ENCODE measurements at places on chromosomes 12 and 14.

GRCh38 chr12:40103043-40103442 lies 2.8 kb downstream of the SLC2A13 start:
- no peak for DNase-seq

- no peak for DNase-seq
Measured at GRCh38 chr12:73180734-73181133, 908.6 kb downstream of the TRHDE start.

GRCh38 chr14:68811171-68811570 lies 18.3 kb upstream of the ZFP36L1 start:
- DNase-seq: no peak

GRCh38 chr14:50303744-50304471 lies 8.1 kb downstream of the L2HGDH start:
- no peak for DNase-seq

DNA sequence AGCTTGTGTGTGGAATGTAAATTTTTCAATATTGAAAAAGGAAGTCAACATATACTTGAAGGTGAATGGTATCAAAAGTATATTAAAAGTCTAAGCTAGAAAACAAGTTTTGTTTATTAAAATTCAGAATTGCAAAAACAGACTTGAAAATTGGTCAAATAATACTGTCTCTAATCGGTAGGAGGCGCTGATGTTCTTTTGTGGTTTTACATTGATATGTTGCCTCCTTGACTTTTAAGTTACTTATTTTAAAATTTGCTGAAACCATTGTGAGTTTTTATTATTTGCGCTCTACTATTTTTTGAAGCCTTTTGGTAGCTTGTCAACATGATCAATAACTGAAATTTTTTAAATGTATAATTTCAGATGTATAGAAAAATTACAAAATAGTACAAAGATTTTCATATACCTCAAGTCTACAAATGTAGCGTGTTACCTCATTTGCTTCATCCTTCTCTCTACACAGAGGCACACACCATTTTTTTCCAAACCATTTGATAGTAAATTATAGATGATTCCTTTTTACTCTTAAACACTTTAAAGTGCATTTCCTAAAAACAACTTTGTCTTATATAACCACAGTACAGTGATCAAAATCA lies 6.9 kb downstream of the RTRAF start:
- no peak for DNase-seq

GRCh38 chr12:93819050-93819491 lies 141.9 kb downstream of the CRADD start:
- DNase-seq: no peak

DNA sequence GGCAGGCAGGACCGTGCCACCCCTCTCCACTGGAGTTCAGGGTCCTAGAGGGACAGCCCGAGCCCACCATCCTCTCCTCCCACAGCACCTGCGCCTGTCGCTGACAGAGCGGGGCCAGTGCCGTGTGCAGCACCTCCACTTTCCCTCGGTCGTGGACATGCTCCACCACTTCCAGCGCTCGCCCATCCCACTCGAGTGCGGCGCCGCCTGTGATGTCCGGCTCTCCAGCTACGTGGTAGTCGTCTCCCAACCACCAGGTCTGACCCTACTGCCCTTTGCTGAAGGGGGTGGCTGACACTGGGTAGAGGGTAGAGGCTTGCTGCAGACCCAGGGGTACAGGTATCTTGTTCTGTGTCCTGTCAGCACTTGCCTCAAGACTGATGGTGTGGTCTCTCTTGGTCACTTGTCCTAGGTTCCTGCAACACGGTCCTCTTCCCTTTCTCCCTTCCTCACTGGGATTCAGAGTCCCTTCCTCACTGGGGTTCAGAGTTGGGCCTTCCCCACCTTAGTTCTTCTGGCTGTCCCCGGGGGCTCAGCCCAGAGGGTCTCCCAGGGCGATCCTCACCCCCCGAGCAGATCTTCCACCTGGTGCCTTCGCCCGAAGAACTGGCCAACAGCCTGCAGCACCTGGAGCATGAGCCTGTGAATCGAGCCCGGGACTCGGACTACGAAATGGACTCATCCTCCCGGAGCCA lies 42.0 kb downstream of the SH2B3 start:
- DNase-seq: no peak

DNA sequence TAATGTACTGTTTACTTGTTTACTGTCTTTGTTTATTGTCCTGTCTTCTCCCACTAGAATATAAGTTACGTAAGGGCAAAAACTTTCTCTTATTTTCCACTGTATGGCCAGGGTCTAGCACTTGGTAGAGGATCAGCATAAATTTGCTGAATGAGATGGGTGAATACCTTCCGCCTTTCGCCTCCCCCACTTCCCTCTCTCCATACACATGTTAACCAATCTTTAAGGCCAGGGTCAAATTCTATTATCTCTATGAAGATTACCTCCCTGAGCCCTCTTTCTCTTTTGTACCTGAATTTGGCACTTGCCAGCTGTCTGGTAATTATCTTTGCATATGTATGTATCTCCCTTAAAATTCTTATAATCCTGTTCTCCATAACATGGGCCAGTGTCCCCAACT lies 4.9 kb downstream of the DUSP16 start:
- no peak for DNase-seq

DNA sequence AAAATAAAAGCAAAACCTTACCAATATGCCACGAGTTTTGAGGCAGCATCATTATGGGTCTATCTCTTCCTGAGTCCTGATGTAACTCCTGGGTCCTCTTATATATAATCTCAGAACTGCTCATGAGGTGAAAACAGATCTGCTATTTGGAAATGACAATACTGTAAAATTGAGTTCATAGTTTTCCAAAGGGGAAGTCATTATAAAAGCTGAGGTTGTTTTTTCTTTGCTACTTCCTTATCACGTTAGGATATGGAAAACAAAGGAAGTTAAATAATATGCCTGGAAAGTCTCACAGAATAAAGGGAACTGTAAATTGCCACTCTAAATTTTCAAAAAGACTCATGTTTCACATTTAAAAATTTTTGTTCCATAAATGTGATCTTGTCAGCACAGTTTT lies at the start of gene CD163L1:
TSS of gene CD163L1 (minus strand) at position 78 of the 400 bp plus-strand sequence. CDS start at position 52, 26 bp downstream.
- no peak for DNase-seq

GRCh38 chr14:70032447-70032846 lies 153.2 kb downstream of the SMOC1 start:
- DNase-seq: no peak

- DNase-seq: no peak
Measured at GRCh38 chr14:75871181-75871880, 110.5 kb downstream of the TGFB3 start.

DNA sequence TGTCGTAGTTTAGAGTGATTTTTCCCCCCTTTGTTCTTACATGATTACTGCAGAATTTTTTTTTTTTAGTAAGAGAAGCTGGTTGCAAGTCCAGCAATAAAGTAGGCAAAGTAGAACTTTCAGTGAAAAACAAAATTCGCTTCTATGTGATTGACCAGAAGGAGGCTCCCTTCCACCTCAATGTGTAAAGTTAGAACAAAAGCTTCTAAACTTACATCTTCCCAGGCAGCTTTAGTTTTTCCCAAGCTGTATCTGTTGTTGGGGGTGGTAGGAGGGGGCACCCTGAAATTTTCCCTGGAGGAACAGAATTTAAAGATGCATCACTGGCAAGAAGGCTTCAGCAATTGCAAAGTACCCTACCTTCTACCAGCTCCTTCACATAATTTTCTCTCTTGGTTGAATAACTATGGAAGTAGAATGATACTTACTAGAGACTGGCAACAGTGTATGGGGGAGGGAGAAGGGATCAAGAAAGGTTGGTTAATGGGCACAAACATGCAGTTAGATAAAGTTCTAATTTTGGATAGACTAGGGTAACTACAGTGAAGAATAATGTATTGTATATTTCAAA lies 87.3 kb upstream of the E2F7 start:
- no peak for DNase-seq

DNA sequence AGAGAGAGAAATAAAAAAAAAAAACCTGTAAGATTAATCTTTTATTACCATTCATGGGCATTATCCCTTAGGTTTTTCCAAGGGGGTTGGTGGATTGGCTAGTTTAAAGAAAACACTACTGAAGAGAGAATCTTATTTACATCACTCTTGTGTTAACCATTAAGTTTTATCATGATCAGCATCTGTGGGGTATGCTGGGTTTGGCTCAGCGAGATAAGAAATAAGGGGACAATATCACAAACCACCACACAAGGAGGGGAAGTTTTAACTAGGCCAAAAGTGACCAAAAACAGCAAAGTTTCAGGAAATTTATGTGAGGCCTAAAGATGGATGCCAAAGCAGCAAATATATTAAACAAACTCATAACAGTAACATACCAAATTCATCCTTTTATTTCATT lies 548.6 kb downstream of the SLC16A7 start:
- DNase-seq: no peak

GRCh38 chr12:6333029-6333428 lies 8.8 kb downstream of the TNFRSF1A start:
- DNase-seq: no peak

DNA sequence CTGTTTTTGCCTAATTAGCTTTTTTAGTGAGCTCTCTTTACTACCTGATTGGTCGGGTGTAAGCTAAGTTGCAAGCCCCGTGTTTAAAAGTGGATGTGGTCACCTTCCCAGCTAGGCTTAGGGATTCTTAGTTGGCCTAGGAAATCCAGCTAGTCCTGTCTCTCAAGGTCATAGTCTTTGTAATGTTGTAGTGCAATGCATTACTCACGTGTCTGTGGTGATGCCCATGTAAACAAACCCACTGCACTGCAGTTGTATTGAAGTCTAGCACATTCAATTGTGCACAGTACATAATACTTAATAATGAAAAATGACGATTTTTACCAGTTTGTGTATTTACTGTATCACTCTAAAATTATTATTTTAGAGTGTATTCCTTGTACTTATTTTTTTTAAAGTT lies 335.5 kb downstream of the NUAK1 start:
- no peak for DNase-seq

DNA sequence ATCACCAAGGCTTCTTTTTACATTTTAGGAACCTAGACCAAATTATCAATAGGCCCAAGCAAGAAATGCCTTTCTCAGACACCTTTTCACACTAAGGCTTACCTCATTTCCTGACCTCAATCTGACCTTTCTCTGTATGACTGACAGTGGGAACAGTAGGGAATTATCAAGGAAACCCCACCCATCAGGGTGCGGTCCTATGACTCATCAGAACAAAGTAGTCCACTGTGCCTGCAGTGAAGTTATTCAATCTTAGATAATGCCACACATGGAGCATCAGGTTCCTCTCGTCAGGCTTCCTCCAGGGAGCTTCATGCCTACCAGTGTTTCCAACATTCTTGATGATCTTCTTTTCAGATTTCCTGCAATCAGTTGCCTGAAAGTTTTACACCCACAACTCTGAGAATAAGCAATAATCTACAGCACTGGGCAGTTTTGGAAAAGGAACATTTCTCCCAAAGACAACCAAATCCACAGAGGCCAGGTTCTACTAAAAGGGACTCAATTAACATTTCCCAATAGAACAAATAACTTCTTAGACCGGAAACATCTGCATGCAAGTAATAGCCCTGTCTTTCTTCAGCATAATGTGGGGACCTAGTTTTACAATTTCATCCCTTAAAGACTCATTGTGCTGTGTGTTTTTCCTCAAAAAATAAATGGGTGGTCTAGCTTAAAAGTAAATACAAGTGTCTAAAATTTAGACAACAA lies 35.9 kb upstream of the TMTC2 start:
- no peak for DNase-seq

DNA sequence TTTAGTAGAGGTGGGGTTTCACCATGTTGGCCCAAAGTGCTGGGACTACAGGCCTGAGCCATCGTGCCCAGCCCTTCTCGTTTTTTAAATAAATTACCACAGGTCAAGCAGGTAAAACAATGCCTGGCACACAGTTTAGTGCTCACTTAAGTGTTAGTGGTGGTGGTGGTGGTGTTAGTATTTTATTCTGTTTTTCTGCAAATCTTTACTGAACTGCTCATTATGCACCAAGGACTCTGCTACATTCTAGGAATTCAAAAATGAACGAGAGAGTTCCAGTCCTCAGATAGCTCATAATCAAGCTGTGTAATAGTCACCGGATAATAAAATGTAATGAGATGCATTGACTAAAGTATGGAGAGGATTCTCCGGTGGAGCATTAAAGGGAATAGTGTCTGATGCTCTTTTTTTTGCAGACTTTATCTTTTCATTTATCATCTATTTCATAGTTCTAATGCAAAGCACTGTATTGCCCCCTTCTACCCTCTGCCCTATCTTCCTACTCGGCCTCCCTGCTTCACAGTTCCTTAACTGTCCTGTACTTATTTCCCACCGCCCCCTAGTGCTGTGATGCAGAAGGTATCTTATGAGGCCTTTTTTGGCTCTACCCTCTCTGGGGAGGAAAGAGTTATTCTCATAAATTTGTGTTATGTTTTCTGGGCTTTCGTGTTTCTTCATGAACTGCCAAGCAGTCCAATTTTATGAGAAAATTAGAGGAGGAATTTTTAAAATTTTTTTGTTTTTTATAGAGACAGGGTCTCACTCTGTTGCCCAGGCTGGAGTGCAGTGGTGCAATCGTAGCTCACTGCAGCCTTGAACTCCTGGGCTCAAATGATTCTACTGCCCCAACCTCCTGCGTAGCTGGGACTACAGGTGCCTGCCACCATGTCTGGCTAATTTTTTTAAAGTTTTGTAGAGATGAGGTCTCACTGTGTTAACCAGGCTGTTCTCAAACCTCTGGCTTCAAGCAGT lies 1.0 kb downstream of the ITFG2 start:
- DNase-seq: no peak

GRCh38 chr12:124833693-124834122 lies 30.0 kb downstream of the SCARB1 start:
- DNase-seq: no peak

- DNase-seq: no peak
Measured at GRCh38 chr14:54427871-54428270, 13.3 kb downstream of the CNIH1 start.

DNA sequence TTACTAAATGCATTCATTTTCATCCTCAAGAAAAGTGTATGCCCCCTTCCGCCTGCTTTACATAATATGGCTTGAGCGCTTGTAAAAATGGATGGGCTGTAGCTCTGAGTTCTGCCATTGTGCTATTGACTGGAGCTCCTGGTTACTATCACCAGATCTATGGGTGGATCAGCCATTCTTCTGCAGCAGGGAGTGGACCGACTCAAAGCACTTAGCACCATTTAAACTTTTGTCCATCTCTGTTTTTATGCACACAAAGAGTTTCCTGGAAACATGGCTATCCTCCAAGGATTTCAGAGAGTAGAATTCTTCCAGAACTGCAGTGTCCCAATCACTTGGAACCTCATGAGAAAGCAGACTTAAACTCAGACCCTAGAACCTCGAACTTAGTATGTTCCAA lies 4.5 kb upstream of the NUMB start:
- no peak for DNase-seq

DNA sequence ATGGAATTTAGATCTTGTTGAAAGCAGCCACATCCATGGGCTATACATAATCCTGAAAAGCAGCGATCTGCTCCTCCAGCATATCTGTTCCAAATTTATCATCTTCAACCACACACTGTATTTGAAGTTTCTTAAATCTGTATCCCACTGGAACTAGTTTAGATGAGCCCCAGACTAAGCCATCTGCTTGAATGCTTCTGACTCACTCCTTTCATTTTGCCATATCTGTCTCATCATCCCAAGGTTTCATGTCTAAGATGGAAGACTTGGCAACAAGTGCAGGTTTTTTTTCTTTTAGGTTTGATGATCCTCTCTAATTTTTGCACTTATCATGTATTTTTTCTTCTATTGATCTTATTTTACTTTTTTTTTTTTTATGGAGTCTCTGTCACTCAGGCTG lies 54.4 kb upstream of the TMEM263 start:
- no peak for DNase-seq
